ENCODE measurements at places on chromosomes 1 and 21.

DNA sequence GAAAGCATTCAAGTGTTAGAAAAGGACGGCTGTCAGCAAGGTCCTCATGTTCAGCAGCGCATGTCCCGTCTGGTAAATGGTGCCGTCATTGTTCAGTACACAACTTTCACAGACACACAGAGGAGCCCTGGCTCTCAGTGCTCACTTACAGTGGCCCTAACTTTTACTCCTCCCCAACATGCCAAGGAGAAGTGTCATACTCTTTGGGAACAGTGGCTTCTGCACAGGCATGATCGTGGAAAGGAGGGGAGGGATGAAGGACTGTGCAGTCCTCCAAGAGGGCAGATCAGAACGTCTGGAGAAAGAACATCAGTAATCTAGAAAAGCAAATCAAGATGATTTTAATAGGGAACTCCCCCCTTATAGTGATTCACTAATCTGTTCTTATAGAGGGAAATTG, 3.8 kb upstream of the GRHL3 start:
- DNase-seq = no peak

DNA sequence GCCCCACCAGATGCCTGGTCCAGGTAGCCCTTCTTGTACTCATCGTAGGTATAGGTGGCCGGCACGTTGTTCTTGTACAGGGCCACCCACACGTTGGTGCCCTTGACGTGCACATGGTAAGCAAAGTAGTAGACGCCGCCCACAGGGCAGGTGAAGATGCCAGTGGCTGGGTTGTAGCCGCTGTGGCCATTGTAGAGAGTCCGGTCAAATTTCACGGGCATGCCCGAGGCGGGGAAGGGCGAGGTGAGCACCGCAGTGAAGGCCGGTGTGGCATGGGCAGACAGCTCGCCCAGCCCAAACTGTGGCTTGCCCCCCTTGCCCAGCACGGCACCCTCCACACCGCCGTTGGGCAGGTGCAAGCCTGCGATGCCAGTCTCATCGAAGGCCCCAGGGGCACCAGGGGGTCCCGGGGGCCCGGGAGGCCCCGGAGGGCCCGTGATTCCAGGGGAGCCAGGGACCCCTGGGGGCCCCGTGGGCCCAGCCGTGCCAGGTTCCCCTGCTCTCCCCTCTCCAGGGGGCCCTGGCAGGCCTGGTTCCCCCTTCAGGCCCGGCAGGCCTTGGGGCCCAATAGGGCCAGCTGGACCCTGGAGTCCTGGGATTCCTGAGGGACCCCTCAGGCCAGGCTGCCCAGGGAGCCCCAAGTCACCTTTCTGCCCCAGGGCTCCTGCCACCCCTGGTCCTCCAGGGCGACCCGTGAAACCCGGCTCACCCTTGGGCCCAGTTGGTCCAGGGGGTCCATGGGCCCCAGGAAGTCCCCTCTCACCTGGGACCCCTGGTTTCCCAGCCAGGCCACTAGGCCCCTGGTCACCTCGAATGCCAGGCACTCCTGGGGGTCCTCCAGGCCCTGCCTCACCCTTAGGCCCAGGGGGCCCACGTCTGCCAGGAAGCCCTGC, 9.2 kb downstream of the ADPRS start:
- no peak for DNase-seq

- DNase-seq = no peak
Measured at GRCh38 chr21:17231771-17232170, 281.1 kb upstream of the CXADR start.

DNA sequence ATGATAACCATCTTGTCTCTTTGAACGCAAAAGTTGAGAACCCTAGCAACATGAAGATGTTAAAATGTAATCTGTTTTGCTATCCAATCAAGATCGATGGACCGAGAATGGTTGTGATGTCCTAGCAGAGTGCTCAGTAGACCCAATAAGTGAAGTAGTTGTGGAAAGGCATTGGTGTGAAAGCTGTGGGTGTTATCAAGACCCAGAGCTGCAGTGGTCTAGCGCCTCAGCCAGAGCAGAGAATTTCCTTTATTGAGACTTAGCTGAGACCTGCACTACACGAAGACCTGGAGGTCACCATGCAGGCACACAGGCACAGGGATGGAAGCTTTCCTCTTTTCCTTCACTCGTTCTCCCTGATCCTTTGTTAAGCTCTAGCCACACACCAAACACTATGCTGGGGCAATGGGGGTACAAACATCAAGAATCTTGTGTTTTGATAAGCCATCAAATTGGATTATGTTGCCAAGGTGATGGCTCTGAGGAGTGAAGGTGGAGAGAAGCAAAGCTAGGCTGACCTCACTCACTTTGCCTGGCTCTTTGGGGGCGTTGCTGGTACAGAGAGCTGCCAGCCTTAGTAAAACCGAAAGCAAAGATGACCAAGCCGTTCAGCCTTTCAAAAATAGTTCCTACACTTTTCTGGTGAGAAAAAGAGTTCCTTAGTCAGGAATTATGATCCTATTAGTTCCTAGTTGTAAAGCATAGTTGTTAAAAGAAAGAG, 24.1 kb downstream of the METTL13 start:
- DNase-seq = no peak

- DNase-seq = peak; percentile 95
Measured at GRCh38 chr1:35452106-35452774, 105.0 kb downstream of the KIAA0319L start.

GRCh38 chr1:237250055-237250454, 208.1 kb downstream of the RYR2 start:
- no peak for DNase-seq

DNA sequence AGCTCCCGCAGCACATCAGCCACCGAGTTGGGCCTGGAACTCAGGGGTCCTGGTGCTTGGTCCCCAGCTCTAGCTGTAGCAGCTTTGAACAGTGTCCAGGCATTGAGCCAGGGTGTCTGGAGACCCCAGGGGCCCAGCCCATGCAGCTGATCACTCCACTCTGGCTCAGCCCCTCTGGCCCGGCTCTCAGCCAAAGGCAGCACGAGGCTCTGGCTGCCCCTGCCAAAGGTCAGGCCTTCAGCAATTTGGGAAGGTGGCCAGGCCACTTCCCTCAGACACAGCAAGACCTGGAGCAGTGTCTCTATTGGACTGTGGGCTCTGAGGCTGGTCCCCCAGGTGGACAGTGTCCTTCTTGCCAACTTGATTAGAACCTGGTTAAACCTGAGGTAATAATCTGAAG, 34.4 kb upstream of the RNF19B start:
- DNase-seq = no peak

DNA sequence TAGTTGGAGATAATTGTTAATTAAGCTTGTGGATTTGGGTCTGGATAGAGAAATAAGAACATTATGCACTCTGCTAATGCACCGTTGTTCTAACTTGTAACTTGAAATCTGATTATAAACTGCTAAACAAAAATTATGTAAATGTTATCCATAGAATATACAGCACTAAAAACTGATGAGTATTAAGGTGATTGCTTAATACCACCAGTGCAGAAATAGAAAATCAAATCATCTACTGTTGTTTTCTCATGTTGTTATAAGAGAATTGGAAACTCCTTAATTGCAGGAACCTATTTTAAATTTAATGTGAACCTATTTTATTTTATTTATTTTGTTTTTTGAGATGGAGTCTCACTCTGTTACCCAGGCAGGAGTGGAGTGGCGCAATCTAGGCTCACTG, 125.7 kb downstream of the ITSN1 start:
- DNase-seq = no peak

GRCh38 chr21:46081022-46081861, 16.7 kb upstream of the COL6A2 start:
- peak; percentile 67 for DNase-seq

- DNase-seq = no peak
Measured at GRCh38 chr1:67465375-67465774, 35.2 kb upstream of the SERBP1 start.

- DNase-seq = peak; percentile 96
Measured at GRCh38 chr1:62621907-62622306, 24.6 kb downstream of the ANGPTL3 start.

- DNase-seq = no peak
Measured at GRCh38 chr1:169364948-169365347, 2.6 kb downstream of the NME7 start.

- no peak for DNase-seq
Measured at GRCh38 chr1:80143361-80143760, 1136.8 kb upstream of the ADGRL4 start.

- peak; percentile 69 for DNase-seq
Measured at GRCh38 chr1:18883636-18884418, 18.5 kb downstream of the ALDH4A1 start.

GRCh38 chr1:1303736-1304135, 4.0 kb downstream of the ACAP3 start:
- DNase-seq = no peak

DNA sequence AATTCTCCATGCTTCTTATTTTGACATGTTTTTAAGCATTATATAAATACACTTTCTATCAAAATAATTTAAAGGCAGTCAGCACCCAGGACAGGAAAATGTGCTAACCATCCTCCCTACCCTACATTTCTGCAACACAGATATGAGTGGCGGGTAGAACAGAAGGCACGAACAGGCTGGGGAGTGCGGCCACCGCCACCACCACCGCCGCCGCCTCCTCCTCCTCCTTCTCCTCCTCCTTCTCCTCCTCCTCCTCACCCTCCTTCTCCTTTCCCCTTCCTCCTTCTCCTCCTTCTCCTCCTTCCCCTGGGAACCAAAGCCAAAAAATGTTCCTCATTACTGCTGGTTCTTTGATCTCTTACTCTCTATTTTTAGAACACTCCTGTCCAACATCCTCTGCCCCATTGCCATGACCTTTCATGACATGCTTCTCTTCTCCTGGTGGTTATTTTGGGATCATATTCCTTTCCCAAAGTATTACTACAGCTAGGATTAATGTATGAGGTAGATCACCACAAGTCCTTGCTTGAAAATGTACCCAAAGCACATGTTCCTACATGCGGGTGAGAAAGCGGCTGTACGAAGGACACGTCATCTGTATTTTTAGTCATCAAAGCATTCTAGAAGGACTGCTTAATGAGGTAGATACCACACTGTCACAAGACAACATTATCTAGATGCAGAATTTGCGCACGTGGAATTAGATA, 24.5 kb upstream of the CCN1 start:
- DNase-seq = no peak

- DNase-seq = no peak
Measured at GRCh38 chr1:89355056-89355455, 8.8 kb upstream of the GBP6 start.

DNA sequence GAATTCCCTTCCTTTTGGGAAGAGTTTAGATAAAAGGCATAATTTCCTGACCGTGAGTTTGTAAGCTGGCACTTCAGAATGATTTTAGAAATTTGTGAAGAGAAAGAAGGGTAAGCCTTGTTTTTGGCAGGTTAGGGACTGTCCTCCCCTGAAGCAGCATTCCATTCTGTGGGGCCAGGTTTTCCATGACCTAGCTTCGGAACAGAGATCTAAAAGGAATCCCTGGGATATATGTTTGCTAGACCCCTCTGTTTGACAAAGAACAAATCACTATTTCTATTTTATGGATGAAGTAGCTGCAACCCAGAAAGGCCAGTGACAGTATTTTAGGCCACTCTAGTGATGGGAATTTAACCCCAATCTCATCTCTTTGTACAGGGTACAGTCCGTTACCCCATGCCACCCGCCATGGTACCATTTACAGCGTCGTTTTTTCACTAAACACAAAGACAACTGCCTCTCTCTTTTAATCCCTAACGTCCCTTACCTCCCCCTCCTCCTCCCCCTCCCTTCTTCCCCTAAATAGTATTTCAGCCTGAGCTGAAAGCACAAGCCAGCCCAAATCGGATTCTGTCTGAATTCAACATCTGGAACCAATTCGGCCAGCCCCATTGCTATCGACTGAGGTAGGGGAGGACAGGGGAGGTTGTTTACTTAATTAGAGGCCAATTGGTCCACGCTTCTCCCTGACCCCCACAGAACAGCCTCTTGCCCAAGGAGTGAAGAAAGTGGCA, 23.4 kb upstream of the IKBKE start:
- DNase-seq = peak; percentile 31

DNA sequence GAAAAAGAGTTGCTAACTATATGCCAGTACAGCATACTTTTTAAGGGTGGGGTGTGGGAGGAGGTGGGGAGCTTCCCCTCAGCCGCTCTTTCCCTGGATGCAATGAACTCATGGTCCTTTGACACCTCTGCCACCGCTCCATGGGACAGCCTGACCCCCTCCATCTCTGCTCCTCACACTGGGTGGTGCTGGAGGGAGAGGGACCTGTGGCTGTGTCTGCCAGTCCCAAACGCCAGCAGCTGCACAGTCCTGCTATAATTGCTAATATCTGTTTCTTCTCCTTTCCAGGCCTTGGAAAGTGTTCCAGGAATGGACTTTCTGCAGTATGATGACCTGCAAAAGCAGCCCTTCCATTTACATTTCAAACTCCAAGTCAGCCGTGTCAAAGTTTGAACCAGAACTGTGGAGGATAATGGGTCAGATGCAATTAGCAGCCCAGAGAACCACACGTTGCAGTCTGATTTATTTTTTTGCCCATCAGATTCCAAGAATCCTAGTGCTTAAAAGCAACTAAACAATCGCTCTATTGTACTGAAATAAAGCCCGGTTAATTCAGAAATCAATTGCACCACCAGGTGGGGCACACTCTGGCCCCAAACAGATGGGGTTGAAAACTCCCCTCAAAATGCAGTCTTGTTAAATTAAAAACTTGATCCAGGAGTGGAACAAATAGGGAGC, 160.7 kb upstream of the LMO4 start:
- no peak for DNase-seq

DNA sequence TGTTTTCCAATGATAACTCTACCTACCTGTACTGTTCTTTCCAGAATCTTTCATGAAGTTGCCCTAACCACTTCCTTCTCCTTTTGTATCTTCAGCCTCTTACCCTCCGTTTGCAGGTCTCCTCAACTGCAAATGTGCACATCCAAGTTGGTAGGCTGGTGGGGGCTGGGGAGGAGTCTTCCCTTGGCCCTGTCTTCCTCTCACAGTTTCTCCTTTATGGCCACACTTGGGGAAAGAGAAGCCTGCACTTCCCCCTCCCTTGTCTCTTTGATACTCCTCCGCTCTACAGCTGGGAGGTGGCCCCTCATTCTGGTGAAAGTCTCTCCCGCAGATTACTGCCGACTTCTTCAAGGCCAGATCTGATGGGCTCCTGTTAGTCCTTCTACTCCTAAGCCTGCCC, 26.9 kb upstream of the GPR88 start:
- no peak for DNase-seq

DNA sequence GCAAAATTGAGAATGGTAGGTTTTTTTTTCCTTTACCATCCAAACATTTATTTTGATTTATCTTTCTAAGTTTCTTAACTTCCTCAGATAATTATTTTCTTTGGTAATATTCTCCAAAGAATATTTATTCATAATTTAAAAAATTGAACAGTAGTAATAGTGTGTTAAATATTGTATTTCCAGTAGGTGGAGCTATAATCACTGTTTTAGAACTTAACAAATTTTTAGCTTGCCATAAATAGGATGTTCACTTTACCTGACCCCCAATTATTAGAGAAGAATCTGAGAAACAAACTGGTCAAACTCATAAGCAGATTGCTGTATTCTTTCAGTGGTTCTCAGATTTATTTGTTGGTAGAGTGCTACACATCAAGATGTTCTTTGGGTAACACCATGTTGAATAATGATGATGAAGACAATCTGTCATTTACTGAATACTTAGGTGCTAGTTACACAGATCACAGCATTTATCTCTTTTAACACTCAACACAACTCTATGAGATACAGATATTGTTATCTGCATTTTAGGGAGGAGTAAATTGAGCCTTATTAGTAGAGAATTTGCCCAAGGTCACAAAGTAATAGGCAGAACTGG, 82.4 kb upstream of the GPR88 start:
- DNase-seq = peak; percentile 14
